ENCODE measurements at places on chromosomes 1 and 21.

DNA sequence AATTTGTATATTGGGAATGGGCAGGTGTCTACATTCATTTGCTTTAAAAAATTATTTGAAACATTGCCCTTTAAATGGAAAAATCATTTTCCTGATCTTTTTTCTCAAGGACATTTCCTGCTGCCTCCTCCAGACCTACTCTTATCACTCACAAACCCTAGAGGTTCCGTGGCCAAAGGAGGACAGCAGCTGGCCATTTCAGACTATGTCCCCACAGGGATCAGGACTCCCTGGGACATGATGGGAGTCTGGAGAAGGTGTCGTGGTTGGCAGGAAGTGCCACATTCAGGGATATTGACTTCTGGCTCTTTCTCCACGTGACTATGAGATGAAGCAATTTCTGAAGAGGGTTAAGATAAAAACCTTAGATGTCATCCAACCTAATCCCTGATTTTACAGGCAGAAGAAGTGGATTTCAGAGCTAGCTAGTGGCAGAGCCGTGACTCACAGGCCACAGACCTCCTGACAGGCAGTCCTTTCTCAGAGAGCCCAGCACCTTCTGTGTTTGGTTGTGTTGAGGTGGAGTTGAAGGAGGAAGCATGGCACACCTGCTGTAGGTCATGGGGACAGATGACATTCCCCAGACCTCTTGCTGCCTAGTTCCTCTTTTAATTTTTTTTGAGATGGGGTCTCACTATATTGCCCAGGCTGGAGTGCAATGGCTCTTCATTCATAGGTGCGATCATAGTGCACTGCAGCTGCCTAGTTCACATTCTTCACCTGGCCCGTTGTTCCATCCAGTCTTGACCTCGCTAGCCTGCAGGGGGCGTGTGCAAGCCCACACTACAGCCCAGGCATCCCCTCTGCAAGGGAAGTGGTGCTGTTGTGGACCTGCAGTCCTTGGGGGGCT, 25.5 kb upstream of the IL10 start:
- DNase-seq: peak; percentile 22
- H3K4me3 ChIP-seq: no peak overlapping the region
- no peaks in the 10 kb centered on the region for H3K4me1 ChIP-seq

DNA sequence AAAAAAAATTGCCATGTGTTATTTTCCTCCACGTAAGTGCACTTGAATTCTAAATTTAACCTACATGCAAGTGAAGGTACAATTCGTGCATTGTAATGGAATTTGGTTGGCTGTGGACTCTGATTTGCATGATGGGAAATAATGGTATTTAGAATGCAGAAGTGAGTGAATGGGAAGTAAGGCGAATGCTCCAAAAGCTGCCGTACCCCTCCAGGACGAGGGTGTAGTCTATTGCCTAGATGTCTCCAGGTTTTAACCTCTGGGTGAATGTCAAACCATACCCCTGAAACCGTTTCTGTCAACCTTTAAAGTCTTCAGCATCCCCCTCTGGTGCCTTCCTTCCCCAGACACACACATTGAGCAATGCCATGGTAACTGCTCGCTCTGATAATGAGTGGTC, 44.5 kb downstream of the KIAA0040 start:
- peaks cover 12% of the 10 kb centered on the region for H3K27me3 ChIP-seq
- no peak overlapping the region for H3K4me3 ChIP-seq
- no peak for DNase-seq
- H3K36me3 ChIP-seq: no peaks in the 10 kb centered on the region
- H3K27ac ChIP-seq: no peak overlapping the region

DNA sequence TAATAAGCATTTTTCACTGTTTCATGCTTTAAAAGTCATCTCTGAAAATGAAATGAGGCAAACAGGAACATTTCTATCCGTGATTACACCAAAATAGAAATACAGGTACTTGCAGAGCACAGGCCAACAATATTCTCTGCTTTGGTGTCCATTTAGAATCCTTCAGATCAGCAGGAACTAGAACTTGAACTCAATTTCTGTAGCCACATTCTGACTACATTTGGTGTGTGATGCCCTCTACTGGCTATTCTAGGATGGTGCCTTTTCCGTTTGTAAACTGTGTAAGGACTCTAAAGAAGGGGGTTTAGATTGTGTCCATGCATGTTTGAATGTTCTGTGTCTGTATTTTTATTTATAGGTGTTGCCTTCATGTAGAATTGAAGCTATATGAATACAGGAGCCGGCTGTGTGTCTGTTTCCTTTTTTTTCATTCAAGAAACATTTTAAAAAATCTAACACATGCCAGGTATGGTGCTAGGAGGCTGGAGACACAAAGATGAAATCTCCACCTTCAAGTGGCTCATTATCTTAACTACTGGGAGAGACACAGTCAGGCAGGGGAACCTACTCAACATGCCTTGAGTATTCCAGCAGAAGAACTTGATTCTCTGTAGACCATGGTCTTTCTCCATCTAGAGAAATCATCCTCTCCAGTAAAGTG, 7.6 kb upstream of the ZNF326 start:
- H3K27me3 ChIP-seq: no peaks in the 10 kb centered on the region
- DNase-seq: peak; percentile 58
- peaks cover 45% of the 10 kb centered on the region for H3K4me1 ChIP-seq
- H3K4me3 ChIP-seq: no peak overlapping the region
- no peak overlapping the region for H3K27ac ChIP-seq

- H3K4me1 ChIP-seq: no peaks in the 10 kb centered on the region
- H3K27ac ChIP-seq: no peak overlapping the region
- H3K4me3 ChIP-seq: no peak overlapping the region
- H3K36me3 ChIP-seq: no peaks in the 10 kb centered on the region
- H3K27me3 ChIP-seq: no peaks in the 10 kb centered on the region
Observed at GRCh38 chr1:69433073-69433472, 134.6 kb upstream of the LRRC7 start.

GRCh38 chr1:215669806-215670491, 102.8 kb downstream of the KCTD3 start:
- no peak overlapping the region for H3K4me3 ChIP-seq
- no peaks in the 10 kb centered on the region for H3K4me1 ChIP-seq
- no peak for DNase-seq
- no peak overlapping the region for H3K27ac ChIP-seq

DNA sequence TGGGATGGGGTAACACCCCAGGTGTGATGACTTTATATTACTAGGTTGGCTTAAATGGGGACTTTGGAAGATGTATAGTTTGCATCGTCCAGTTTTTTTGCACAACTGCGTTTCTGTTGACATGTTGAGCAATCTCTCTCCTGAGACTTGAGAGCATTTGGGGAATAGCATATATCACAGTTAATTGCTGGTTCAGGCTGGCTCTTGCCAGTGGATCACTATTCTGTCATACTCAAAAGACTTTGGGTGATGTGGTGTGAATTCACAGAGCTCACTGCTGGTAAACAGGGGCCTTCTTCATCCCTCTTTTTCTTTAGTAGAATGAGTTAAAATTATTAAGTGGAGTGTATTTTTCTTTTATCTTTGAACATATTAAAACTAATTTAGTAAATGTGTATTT, 44.3 kb downstream of the LHX9 start:
- no peaks in the 10 kb centered on the region for H3K27me3 ChIP-seq
- no peaks in the 10 kb centered on the region for H3K4me1 ChIP-seq
- DNase-seq: no peak
- H3K36me3 ChIP-seq: no peaks in the 10 kb centered on the region

GRCh38 chr1:28817133-28817532, 5.2 kb downstream of the OPRD1 start:
- no peak overlapping the region for H3K4me3 ChIP-seq
- no peak overlapping the region for H3K27ac ChIP-seq
- no peak for DNase-seq
